NCI-H2171 treated with DMSO at 0.1 percent for 48 hours (cell line): ENCODE measurements at places on chromosomes 2 and 18.

DNA sequence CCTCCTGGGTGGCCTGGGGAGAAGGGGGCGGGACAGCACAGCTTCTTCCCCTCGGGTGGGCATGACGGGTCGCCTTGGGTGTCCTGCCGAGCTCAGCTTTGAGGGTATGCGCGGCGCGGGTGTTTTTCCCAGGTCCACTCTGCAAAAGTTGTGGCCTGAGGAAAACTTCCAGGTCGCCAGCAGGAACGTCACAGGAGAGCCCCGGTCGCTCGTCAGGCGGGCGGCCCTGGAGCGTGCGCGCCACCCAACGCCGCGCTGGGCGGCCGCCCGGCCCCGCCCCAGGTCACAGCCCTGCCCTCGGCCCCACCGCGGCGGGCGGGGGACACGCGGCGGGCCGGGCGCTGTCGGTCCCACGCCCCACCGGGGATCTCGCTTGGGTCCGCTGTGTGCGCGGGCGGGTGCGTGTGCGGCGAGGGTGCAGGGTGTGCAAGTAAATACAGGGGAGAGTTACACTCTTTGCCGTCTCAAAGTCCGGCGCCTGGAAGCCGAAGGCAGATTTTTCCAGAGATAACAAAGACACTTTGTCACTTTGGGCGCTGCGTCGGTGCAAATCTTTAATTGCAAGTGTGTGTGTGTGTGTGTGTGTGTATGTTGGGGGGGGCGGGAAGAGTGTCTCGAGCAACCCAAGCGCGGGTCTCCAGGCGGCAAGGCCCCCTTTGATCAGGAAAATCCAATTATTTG lies 616 bp upstream of the SP5 start:
- DNase-seq: peak; percentile 16

- no peak for DNase-seq
Measured at GRCh38 chr2:77977471-77978063, 455.4 kb upstream of the LRRTM4 start.

- no peak for DNase-seq
Measured at GRCh38 chr2:135843671-135844070, 6.7 kb upstream of the LCT start.

GRCh38 chr2:32770360-32770759 lies 142.5 kb downstream of the TTC27 start:
- DNase-seq: no peak

GRCh38 chr2:224171226-224171625 lies 132.1 kb upstream of the SERPINE2 start:
- no peak for DNase-seq

DNA sequence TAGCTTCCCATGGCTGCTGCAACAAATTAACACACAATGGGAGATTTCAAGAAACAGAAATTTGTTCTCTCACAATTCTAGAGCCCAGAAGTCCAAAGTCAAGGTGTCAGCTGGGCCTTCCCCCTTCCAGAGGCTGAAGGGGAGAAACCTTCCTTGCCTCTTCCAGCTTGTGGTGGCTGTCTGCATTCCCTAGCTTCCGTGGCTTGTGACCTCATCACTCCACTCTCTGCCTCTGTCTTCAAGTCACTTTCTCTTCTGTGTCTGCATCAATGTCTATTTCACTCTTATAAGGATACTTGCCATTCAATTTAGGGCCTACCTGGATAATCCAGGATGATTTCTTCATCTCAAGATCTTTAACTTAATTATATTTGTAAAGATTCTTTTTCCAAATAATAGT lies 16.8 kb upstream of the SRBD1 start:
- no peak for DNase-seq

- peak; percentile 12 for DNase-seq
Measured at GRCh38 chr2:143581134-143581533, 451.9 kb downstream of the ARHGAP15 start.

- DNase-seq: no peak
Measured at GRCh38 chr2:147709655-147710054, 135.2 kb upstream of the ACVR2A start.

GRCh38 chr2:192373221-192373620 lies 178.5 kb upstream of the TMEFF2 start:
- DNase-seq: no peak
